Activated CD4-positive, alpha-beta T cell treated with anti-CD3 and anti-CD28 coated beads, Interleukin-2, amount 50 U/mL, for 16 hours (primary cell): ENCODE measurements at places on chromosomes 5 and 9.

- no peak for DNase-seq
Measured at GRCh38 chr9:82404881-82405280, 416.3 kb downstream of the SPATA31D1 start.

DNA sequence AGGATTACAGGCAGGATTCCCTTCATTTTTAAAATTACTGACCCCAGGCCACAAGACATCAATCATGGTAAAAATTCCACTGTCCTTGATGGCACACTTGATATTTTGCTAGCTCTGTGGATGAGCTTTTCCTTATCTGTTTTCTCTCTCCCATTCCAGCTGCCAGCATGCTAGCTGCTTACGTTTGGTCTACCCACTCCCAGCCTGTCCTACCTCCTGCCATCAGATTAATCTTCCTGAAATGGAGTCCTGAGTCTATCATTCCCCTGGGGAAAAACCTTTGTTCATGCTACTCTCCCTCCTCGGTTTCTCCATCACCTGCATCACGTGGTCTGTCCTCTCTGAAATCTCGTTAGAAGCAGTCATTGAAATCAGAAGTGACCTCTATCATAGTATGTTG lies 108.9 kb downstream of the F2RL2 start:
- no peak for DNase-seq

DNA sequence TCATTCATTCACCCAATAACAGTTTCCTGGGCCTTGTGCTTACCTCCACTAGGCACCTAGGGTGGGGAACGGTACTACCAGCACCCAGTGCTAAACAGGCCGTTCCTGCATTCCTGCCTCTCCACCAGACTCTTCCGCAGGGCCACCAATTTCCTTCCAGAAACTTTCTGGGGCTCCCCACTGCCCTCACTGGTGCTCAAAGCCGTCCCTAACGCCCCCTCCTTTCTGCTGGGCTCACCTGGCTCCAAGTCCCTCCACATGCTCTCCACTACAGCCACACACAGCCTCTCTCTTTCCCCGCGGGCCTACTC lies 1.4 kb downstream of the PHF19 start:
- no peak for DNase-seq

GRCh38 chr9:6910032-6910431 lies 152.3 kb downstream of the KDM4C start:
- no peak for DNase-seq

GRCh38 chr9:80678906-80679305 lies 1010.4 kb downstream of the TLE1 start:
- DNase-seq = no peak

- no peak for DNase-seq
Measured at GRCh38 chr5:128274441-128274840, 190.9 kb downstream of the SLC12A2 start.

DNA sequence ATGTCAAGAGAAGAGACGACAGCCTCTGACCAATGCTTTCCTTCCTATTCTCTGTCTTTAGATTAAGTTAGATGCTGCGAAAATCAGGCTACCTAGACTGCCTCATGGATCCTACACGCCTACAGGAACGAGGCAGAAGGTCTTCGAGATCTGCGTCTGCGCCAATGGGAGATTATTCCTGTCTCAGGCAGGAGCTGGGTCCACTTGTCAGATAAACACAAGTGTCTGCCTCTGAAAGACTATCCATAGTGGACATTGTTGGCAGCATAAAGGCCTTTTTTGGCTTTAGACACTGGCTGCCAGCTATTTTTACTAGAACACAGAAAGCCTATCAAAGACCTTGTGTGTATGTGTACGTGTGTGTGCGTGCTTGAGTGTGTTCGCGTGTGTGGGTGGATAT lies 90.9 kb upstream of the PPP1R2B start:
- DNase-seq = no peak

GRCh38 chr5:154312576-154312975 lies 122.0 kb downstream of the GALNT10 start:
- DNase-seq = no peak

GRCh38 chr9:129697656-129698253 lies 32.3 kb downstream of the PRRX2 start:
- peak; percentile 13 for DNase-seq

GRCh38 chr5:11371021-11371420 lies 533.2 kb downstream of the CTNND2 start:
- DNase-seq = no peak

DNA sequence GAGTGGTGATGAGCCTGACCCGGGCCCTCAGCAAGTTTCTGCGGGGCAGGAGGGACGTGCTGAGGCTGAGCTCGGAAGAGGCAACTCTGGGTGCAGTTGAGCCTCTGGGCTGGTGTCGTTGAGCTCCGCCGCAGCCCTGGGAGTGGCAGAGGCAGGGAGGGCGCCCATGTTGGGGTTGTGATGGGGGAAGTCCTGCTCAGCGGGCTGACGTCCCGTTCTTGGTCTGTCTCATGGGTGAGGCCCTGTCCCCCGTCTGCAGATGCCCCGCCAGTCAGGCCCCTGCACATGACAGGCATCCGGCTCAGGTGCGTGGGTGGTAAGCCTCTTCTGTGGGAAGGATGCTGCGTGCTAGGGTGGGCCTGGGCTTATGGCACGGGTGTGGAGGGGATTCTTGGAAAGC lies 64.3 kb downstream of the RXRA start:
- peak; percentile 82 for DNase-seq

DNA sequence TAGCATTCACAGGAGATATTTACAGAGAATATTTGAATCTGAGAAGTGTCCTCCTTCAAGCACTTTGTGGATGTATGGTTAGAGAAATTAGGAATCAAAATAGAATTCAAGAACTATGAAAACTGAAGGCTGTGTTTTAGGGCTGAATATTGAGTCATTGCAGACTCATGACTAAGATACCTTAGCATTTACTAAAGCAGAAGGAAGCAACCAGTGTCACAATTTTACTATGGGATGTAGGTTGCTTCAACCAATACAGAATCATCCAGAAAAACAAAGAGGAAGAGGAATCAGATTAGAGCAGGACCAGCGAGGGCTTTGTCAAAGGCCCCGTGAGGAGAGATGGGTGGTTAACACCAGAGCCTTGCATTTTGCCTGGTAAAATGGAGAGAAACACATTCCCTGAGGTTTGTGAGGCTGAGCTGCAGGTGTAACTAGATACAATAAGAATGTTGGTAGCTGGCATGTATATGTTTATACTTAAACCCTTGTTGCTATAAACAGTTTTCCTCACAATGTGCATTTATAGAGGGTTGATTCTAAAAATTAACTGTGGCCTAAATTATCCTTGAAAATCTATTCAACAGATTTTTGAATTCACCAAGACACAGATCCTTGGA lies 518.1 kb downstream of the AGTPBP1 start:
- DNase-seq = no peak
